GM23248 (cell line): ENCODE measurements at places on chromosomes 7 and 10.

- no peaks in the 10 kb centered on the region for H3K27me3 ChIP-seq
- H3K36me3 ChIP-seq, result no peaks in the 10 kb centered on the region
- H3K27ac ChIP-seq, result no peak overlapping the region
- no peak overlapping the region for H3K4me3 ChIP-seq
- no peaks in the 10 kb centered on the region for H3K4me1 ChIP-seq
These were observed 475.3 kb upstream of the NRP1 start for GRCh38 chr10:33809732-33810131.

DNA sequence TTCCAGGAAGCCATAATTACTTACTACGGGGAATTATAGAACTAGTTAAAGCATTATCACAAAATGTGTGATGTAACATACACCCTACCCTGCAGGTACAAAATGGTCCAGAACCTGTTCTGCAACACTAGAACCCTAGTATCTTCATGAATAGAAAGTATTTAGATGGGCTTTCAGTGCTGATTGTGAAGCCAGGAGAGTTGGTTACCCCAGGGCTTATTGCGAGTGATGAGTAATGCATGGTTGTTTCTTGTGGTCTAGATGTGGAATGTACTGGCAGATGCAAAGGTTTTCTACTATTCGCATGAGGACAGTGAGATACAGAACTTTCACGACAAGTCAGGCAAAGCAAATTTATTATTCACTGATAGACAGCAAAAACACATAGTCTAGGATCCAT is 33.6 kb upstream of the AGR3 start:
- no peaks in the 10 kb centered on the region for H3K27me3 ChIP-seq
- H3K27ac ChIP-seq, result peak overlapping the region; percentile 46
- H3K4me1 ChIP-seq, result peaks cover 24% of the 10 kb centered on the region
- peak; percentile 82 for DNase-seq
- no peak overlapping the region for H3K4me3 ChIP-seq

GRCh38 chr7:94412762-94413322 is 18.1 kb downstream of the COL1A2 start:
- no peaks in the 10 kb centered on the region for H3K27me3 ChIP-seq
- peak; percentile 63 for DNase-seq
- peak overlapping the region; percentile 51 for H3K4me3 ChIP-seq
- peak overlapping the region; percentile 100 for H3K27ac ChIP-seq
- peaks cover 100% of the 10 kb centered on the region for H3K4me1 ChIP-seq
- peaks cover 100% of the 10 kb centered on the region for H3K36me3 ChIP-seq

DNA sequence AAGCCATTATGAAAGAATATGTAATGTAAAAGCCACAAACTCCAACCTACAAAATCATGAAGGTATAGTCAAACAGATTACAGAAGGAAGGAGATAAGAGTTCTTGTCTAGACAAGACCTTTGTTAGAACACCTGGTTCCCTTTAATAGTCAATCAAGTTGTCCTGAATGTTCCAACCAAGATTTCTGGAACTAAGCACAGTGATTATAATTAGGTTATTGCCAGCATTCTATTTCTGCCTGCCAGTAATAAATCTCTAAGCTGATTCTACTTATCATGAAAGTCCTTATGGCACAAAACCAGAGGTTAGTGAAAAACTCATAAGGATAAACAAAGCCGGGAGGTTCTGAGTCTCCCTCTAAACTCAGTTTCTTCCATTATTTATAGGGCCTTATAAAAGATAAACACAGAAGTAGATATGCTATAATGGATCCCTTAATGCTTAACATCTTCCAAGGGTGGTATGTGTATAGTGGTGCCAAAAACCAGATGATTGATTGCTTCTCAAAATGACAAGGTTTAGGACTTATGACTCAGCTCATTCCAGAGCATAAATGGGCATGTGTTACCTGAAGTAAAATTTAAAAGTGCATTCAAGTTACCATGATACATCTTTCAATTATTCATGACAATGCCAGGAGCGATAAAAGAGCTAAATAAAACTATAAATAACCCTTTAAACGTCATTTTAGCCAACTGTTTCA is 237.2 kb downstream of the CSTF2T start:
- H3K36me3 ChIP-seq, result no peaks in the 10 kb centered on the region
- H3K27ac ChIP-seq, result no peak overlapping the region
- no peak for DNase-seq
- H3K27me3 ChIP-seq, result no peaks in the 10 kb centered on the region

- DNase-seq, result peak; percentile 77
- no peak overlapping the region for H3K4me3 ChIP-seq
- H3K27me3 ChIP-seq, result no peaks in the 10 kb centered on the region
- no peaks in the 10 kb centered on the region for H3K36me3 ChIP-seq
These were observed 45.3 kb upstream of the PIK3AP1 start for GRCh38 chr10:96765406-96766240.
